ENCODE measurements at places on chromosomes 5 and 9.

DNA sequence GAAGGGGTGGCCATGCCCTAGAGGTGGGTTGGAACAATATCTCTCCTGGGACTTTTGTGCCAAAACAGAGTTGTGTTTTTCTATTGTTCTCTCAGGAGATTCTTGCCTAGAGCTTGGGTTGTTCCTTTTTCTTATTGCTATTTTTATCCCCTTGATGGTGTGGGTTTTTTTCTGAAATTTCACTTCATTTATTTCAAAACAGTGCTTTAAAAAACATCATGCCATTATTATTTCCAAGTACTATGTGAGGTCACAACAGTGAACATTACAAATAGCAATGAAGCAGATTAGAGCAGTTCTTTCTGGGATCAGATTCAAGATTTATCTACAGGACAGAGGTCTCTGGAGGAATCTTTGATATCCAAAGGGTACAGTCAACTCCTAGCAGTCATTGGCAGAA, 76.6 kb downstream of the ACTBL2 start:
- DNase-seq: no peak

- DNase-seq: peak; percentile 95
Measured at GRCh38 chr5:157271740-157272271, 5.9 kb downstream of the CYFIP2 start.

DNA sequence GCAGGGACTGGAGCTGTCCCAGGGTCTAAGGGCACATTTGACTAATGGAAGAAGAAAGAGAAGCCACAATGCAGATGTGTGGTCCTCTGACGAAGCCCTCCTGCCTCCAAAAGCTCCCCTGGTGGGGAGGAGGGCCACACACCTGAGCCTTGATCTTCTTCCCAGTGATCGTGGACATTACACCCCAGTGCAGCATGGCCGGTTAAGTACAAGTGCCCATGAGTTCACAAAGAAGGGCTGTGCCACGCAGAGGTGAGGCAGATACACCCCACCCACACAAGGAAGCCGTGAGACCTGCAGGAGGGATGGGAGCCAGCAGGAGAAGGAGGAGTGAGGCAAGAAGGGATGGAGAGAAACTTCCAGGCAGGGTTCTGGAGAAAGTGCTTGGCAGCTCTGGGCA, 199.0 kb upstream of the MVB12B start:
- no peak for DNase-seq

GRCh38 chr5:68872088-68872839, 221.6 kb upstream of the SLC30A5 start:
- DNase-seq: no peak

GRCh38 chr5:97750576-97750975, 567.5 kb upstream of the RIOK2 start:
- no peak for DNase-seq

DNA sequence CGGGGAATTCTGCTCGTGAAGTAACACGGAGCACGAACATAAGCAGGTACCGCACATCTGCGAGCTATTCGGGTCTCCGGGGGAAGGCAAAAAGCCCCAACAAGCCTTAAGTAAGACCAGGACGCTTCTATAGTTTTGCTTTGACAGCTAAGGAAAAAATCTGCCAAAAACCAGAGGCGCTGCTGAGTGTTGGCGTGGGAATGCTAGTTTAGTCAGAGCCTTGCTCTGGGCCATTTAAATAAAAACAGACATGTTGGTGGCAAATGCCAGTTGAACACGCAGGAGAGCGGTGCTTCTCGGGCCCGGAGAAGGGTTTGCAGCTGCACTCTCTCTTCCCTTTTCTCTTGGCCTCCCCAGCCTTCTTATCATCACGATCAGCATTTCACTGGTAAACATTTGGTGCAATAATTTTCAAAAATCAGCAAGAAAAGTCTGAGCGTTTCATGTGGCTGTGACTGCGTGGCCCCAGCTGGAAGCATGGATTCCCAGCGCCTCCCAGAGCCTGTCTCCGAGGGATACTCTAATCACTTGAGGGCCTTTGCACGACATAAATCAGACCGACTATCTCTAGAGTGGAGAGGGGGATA, 6.4 kb upstream of the NOTCH1 start:
- no peak for DNase-seq

DNA sequence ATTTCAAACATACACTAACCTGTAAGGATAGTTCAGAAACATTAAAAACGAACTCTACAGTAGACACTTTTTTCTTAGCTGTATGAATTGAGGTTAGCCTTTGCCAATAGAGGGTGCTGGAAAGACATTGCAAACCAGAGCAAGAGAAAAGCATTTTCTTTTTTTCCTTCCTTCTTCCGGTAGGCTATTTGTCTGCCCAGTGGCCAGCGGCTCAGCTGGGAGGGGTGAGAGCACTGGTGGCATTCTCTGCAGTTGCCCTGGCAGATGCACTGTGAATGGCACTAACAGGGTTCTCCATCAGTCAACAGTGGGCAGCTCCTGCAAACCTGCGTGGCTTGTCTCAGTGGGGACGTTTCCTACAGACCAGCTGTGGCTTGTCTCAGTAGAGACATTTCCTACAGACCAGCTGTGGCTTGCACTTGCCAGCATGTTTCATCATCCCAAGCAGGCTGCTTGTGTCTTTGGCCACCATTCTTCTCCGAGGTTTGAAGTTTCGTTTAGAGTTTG, 984.5 kb upstream of the CDH18 start:
- DNase-seq: no peak

- peak; percentile 43 for DNase-seq
Measured at GRCh38 chr9:21028466-21028865, 3.0 kb downstream of the HACD4 start.

GRCh38 chr9:109907400-109907799, 127.4 kb downstream of the PALM2AKAP2 start:
- no peak for DNase-seq

- DNase-seq: no peak
Measured at GRCh38 chr5:163489745-163490075, 15.7 kb upstream of the MAT2B start.

DNA sequence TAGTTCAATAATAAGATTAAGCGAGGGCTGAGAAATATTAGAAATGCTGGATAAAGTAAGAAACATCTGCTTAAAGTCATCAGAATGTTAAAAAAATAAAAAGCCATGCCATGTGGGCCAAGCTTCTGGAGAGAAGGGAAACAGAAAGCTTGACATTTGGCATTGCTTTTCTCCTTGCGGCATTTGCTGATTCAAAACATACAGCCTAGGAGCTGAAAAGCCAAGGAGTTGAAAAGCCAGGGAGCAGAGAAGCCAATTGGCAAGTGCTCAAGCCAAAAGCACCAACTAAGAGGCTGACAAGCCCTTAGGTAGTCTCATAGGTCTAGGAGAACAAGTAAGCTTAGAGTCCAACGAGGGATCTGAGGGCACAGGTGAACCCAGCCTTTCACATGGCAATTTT, 754.3 kb downstream of the TLE4 start:
- DNase-seq: no peak

DNA sequence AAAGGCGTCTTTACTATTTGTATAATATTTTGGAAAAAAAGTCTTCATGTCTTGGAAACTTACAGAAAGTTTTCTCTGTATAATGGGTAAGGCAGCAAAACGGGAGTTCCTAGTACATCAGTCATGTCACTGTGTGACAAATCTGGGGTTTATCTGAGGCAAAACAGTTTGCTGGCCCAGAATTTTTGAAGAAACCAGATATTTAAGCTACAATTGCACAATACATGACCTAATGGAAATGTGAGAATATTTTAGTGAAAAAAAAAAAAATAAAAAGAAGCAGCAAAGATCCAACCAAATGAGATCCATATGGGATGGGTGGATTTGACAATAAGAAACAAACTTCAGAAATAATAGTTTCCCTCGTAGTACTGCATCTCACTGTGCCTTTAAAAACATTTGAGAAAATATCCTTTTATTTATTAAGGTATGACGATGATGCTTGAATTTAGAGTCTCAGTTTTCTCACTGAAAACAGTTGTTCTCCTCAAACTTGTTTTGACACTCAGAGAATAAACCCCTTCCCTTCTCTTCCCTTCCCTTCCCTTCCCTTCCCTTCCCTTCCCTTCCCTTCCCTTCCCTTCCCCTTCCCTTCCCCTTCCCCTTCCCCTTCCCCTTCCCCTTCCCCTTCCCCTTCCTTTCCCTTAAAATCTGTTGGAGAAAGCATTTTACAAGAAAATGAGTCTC, 180.5 kb upstream of the TUT7 start:
- no peak for DNase-seq

DNA sequence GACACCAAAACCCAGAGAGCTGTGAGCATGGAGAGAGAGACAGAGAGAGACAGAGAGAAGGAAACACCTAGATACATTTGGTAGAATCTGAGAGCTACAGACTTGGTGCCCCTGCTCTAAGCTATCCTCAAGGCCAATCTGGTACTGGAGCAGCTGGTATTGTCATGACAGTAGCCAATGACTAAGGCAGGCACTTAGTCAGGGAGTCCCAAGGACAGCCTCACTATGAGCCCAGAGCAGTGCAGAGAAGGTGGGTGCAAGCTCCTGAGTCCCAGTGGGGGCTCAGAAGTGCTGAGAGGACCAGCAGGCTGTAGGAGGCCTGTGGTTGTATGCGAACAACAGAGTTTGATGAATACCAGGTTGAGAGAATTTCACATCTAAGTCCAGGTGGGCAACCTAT, 300.4 kb upstream of the ZNF608 start:
- DNase-seq: no peak

DNA sequence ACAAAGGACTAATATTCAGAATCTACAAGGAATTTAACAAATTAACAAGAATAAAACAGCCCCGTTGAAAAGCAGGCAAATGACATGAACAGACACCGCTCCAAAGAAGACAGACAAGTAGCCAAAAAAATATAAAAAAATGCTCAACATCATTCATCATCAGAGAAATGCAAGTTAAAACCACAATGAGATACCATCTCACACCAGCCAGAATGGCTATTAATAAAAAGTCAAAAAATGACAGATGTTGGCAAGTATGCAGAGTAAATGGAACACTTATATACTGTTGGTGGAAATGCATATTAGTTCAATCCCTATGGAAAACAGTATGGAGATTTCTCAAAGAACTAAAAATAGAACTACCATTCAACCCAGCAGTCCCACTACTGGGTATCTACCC, 302.7 kb upstream of the RGMB start:
- no peak for DNase-seq

- DNase-seq: peak; percentile 75
Measured at GRCh38 chr5:119333421-119333851, 22.4 kb upstream of the TNFAIP8 start.

GRCh38 chr5:10626473-10627013, 62.7 kb downstream of the ANKRD33B start:
- no peak for DNase-seq

GRCh38 chr5:90518661-90519060, 10.7 kb downstream of the LYSMD3 start:
- no peak for DNase-seq

DNA sequence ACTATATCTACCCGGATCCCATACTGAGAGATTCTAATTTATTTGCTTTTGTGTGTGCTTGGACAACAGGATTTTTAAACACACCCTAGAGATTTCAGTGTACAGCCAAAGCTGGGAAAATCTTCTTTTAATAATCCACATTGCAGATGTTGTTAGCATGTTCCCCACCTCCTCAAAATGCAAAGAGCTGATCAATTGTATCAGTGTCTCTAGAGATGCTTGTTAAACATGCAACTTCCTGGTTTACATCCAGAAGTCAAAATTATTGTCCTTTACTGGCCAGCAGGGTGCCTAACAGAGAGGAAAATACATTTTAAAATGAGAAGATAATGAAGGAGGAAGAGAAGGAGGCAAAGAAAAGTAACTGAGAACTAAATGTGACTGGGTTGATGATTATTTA, 793.3 kb downstream of the SEMA5A start:
- no peak for DNase-seq
